ENCODE measurements at places on chromosomes 7 and 10. TPM values are rescaled to one million over a fixed set of nuclear protein-coding genes. Genes with fewer than 3 reads are reported as not detected.
A peak's percentile ranks its signal among the peaks of the same experiment; 100 is the strongest.

DNA sequence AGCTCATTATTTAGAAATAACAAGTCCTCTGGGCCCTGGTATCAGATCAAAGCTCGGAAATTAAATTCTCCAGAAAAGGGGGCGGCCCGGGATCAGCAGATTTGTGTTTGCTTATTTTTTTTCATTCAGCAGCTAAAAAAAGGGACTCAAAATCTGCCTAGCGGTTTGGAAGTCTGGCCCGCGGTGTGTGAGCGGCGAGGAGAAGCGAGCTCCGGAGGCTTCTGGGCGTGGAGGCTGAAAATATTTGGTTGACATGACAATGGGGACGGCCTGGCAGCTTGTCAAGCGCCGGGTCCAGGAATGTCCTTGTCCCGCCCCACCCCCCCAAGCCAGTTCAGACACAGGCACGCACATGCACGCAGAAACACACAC is 43.4 kb downstream of the FOXL3 start:
- DNase-seq, result no peak

DNA sequence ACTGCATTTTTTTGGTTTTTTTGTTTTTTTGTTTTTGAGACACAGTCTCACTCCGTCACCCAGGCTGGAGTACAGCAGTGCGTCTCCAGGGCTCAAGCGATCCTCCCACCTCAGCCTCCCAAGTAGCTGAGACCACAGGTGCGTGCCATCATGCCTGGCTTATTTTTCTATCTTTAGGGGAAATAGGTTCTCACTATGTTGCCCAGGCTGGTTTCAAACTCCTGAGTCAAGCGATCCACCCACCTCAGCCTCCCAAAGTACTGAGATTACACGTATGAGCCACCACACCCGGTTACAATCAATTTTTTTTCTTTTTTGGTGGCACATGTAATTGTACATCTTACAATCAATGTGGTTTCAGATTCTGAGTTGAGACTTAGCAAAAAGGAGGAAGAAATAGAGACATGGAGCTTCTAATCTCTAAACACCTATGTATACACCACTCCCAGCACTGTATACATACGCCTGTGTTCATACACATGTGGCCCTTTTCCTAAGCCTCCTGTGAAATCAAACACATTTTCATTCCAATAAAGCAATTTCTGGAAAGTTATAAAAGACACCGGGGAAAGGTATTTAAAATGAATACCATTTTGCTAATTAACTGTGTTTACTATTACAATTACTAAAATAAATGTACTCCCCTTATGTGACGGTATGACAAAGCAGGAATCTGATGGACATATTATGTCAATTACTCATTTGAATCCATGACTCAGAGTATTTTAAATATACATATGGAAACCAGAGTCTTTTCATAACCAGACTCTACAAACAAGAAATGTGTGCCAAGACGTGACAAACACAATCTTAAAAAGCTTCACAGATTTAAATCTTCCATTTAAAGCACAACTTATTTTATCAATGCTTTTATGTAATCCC is 40.9 kb downstream of the SMURF1 start:
- DNase-seq, result no peak

DNA sequence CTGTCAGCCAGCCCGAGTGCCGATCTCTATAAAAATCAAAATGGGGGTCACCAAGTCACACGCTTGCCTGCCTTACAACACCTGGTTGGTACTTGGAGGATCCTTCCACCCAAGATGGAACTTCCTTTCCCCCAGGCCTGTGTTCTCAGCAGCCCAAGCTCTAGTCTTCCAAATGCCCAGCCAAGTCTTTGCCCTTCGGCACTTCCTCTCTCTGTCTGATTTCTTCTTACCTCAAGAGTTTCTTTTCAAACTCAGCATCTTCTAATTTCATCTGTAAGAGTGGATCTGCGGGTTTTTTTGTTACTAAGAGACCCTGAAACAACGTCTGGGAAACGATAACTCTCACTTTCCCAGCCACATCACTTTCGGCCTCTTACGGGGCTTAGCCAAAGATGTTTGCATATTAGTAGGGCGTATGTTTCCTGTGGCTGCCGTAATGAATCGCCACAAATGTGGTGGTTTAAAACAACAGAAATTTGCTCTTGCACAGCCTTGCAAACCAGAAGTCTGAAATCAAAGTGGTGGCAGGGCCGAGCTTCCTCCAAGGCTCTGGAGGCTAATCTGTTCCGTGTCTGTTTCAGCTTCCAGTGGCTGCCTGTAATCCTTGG is 219.9 kb downstream of the TCF7L2 start:
- no peak for DNase-seq

- DNase-seq, result no peak
Measured at GRCh38 chr10:70851597-70852475, 36.1 kb downstream of the SGPL1 start.

DNA sequence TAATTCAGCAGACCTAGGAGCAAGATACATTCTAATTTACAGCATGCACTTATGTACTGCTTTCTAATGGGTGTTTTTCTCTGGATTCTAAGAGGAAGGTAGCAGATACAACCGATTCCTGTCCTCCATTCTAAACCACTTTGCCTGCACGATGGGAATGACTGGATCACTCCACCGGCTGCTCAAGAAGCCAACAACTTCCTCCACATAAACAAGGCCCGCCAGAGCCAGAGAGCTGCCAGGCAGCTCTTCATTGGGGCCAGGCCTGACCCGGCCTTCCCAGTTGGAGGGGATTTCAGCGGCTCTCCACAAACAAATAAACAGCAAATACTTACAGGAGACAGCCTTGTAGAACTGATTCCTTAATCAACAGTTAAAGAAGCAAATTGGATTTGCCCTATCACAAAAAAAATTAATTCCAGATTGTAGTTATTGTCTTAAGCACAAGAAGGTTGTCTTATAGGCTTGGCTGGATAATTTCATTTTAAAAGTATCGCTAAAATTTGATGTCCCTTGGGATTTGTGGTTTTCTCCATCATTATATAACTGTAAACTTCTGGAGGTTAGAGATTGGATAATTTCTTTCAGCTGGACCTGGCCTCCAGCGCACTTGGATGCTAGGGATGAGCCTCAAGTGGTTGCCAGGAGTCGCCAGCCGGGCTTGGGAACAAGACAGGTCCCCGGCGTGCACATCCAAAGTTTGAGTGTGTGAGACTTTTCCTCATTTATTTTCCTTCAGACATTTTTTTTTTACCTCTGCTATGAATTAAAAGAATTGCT is 20.9 kb downstream of the EBF3 start:
- no peak for DNase-seq

DNA sequence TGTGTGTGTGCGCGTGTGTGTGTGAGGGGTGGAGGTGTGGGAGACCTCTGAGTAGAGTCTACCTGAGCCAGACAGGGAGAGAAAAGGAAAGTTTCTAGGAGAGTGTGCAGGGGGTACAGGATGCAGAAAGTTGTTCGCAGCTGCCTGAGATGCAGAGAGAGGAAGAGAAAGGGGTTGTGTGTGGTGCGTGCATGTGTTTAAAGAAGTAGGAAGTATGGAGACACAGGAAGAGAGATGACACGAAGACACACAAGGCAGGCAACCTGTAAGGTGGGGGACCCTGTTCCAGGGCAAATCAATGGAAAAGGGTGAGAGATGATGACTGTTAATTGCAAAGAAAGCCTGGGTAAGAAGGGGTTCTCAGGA is 52.2 kb downstream of the C10orf105 start:
- no peak for DNase-seq

DNA sequence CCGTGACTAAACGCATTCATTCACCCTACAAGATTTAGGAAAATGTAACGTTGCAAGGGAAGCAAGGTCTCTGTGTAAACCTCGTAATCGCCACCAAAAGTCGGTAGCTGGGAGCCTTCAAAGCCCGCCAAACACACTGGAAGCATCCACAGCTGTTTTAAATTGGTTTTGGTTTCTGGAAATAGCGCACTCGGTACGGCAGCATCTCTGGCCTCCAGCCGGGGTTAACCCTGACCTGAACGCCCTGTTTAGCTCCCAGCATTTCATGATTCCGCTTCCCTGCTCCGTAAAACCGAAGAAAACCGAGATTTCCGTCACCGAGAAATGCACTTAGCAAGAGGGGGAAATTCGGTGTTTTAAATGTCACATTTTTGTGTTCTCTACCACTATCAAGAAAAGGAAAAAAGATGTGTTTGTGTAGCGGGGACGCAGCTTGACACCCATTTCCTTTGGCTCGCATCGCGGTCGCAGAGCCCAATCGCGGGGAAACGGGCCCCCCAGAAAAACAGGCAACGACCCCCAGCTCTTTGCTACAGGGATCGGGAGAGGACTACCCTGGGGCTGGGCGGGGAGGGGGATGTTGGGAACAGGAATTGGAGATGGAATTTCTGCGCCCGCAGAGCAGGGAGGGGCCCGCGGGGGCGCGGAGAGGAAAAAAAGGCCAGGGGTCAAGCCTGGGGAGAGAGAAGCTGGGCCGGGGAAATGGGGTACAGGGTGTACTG is 646 bp downstream of the SGCE start:
- peak; percentile 29 for DNase-seq

GRCh38 chr10:28387140-28387539 is 84.3 kb upstream of the MPP7 start:
- DNase-seq, result no peak

TAS2R41 gene
- not detected for total RNA-seq

LOXL4 gene
- total RNA-seq, result 1.8 TPM

GHRHR gene
- total RNA-seq, result 7.5 TPM

GPR85 gene
- total RNA-seq, result 3.0 TPM

Measured in endothelial cell (in vitro differentiated cells).